ENCODE measurements at places on chromosomes 13 and 19. TPM values are rescaled to one million over a fixed set of nuclear protein-coding genes. Genes with fewer than 3 reads are reported as not detected.

Gene BSPH1
- not detected for total RNA-seq

GRCh38 chr13:50685491-50685890, 158.0 kb downstream of the DLEU7 start:
- DNase-seq = no peak

DNA sequence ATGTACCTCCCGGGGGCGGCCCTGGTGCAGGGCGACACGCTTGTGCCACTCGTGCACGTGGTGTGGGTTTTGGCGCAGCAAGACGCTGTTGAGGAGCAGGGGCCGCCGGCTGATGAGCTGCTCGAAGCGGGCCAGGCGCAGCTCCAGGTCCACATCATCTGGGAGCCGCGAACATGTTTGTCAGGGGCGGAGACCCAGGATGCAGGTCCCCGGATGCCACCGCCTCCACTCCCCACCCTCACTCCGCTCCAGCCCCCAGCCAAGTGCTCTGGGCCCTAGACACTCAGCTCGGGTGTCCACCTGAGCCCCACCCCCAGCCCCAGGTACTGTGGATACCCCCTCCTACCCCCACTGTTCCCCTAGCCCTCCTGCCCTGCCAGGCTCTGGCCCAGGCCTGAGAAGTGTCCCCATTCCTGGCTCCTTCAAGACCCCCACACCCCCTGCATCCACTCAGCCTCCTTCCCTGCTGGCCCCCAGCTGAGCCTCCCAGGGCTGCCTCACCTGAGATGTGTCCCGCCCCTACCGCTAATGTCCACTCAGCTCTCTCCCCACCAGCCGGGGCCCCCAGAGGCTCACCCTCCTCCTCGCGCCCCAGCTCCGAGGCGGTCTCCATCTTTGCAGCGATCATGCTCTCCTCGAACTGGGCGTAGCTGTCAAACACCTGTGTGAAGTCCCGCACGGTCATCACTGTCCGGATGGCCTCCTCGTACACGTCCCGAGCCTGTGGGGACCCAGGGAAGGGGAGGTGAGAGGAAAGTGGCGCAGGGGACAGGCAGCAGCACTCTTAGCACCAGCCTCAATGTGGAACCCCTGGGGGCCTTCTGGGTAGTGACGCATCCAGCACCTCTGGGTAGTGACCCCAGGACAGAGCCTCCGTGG, 5.4 kb downstream of the XAB2 start:
- no peak for DNase-seq

- DNase-seq = no peak
These were observed 247.4 kb downstream of the OXGR1 start for GRCh38 chr13:96746886-96747285.

Gene DDX49
- 58.5 TPM for total RNA-seq

Gene NLRP4
- total RNA-seq = not detected

DNA sequence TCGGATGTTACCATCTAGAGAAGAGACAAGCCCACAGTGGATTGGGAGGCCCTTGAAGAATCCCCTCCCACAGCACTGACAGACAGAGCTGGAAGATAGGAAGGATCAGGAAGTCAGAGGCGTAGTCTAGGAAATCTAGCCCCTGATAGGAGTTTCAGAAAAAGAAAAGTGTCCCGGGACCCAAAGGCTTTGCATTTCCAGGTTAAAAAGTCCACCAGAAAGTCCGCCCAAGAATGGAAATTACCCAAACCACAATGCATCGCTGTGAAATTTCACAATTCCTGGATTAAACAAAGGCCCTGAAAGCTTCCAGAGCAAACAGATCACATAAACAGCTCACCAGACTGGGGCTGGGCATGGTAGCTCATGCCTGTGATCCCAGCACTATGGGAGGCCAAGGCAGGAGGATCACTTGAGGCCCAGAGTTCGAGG, 146.9 kb downstream of the KDM4B start:
- no peak for DNase-seq

DNA sequence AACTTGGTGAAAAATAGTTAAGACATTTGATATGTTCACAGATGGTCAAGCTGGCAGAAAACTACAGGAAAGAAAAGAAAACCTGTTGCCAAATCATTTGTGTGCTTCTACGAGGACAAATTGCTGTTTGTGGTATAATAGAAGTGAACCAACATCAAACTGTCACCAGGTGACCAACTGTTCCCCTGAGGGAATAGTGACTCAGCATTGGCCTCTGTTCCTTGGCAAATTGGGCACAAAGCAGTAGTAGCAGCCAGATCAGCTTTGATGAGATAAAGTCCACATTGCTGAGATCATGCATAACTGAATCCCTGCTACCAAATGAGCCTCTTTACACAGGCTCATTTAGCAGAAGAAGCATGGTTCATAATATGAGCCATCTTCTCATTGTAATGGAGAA, 103.5 kb downstream of the POSTN start:
- no peak for DNase-seq

Gene CCL25
- 1.4 TPM for total RNA-seq

GRCh38 chr13:89269737-89270136, 1598.6 kb downstream of the SLITRK5 start:
- DNase-seq = no peak

- DNase-seq = no peak
These were observed 94.3 kb downstream of the SACS start for GRCh38 chr13:23339225-23339624.

Gene FREM2
- 42.8 TPM for total RNA-seq

- no peak for DNase-seq
These were observed 25.8 kb upstream of the CACTIN start for GRCh38 chr19:3652422-3652821.

DNA sequence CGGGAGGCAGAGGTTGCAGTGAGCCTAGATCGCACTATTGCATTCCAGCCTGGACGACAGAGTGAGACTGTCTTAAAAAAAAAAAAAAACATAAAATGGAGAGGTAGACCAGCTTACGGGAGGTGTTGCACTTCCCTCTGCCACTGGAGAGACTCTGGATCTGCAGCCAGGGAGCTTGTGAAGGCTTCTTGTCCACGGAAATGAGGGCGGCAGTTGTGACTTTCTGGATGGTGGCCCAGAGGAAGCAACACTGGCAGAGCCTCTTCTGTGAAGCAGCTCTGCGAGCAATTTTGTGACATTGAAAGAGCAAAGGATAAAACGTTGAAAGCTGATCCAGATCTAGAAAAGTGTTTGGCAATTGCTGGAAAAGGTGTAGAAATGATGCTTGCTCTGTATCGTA, 10.4 kb downstream of the SPINT2 start:
- no peak for DNase-seq

DNA sequence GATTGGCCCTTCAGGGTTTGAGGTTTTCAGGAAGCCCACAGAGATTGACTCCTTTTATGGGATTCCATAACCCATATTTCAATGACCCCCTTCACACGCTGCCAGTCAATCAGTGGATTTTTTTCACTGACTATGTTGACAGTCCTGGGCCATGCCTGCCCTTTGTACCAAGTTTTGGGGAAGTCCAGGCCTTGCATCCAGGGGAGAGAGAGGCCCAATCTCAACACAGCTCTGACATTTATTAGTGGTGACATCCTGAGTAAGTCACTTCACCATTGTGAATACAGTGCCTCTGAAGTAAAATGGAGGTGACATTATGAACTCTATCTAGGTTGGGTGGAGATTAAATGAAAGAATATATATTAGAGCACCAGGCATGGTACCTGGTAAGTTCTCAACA, 181.1 kb downstream of the NUFIP1 start:
- no peak for DNase-seq

Gene CYP4F2
- total RNA-seq = not detected

DNA sequence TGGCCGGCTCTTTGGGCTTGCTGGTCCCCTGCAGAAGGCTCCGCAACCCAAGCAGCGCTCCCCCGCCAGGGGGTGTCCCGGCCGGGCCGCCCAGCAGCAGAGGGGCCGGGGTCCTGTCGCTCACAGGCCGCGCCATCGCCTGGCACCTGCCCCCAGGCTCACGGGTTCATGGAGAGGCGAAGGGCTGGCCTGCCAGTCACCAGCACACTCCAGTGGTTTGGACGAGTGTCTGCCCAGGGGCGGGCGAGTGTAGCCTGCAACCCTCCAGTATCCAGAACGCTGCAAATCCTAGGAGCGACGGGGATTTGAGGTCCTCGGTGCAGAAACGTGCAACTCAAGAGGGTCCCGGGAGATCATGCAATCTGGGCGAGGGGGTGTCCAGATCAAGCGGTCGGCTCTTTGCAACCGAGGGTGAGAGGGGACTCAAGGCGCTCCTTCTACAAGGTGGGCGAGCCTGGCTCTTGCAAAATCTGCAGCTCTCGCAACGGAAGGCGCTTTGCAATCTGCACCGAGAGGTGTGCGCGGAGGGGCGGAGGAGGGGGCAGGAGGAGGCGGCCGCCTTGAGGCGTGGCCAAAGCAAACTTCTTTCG, at the start of gene DBP:
Gene DBP (minus strand): TSS at position 521 of the 590 bp plus-strand sequence. CDS start 385 bp downstream, at position 136.
- DNase-seq = no peak

DNA sequence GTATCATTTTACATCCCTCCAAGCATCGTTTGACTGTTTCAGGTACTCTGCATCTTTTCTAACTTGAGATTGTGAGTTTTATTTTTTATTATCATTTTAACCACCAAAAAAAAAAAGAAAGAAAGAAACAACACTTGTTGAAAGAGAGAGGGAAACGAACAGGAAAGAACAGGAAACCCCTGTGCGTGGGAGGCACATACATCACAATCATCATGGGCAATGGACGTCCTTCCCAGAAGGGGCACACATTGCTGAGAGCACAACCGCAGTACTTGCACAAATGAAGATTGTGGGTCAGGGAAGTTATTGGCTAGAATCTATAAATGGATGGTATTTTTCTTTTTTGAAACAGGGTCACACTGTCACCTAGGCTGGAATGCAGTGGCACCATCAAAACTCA, 1.7 kb downstream of the CLC start:
- DNase-seq = no peak

Gene NOTCH3
- 139 TPM for total RNA-seq

- no peak for DNase-seq
These were observed 12.3 kb downstream of the TPT1 start for GRCh38 chr13:45328661-45329111.

DNA sequence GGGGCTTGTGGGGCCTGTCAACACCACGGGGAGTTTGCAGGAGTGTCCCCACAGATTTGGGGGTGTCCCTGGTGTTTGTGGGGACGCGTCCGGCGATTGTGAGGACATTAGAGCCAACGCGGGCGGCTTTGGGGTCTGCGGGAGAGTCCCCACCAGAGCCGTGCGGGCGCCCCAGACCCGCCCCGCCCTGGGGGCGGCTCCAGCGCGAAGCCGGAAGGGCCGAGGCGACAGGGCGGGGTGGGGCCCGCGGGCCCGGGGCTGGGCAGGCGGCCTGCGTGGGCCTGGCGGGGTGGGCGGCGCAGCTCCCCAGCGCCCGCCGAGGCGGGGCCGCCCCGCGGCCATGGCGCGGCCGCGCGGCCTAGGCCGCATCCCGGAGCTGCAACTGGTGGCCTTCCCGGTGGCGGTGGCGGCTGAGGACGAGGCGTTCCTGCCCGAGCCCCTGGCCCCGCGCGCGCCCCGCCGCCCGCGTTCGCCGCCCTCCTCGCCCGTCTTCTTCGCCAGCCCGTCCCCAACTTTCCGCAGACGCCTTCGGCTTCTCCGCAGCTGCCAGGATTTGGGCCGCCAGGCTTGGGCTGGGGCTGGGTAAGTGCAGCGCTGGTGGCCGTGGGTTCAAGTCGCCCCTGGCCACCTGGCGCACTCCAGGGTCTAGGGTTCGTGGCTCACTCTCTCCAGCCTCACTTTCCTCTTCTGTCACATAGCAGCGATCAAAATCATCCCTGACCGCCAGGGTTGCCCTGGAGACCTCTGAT, 10.3 kb downstream of the PDE4A start:
- no peak for DNase-seq

GRCh38 chr13:37094840-37095239, 10.6 kb downstream of the CSNK1A1L start:
- no peak for DNase-seq

DNA sequence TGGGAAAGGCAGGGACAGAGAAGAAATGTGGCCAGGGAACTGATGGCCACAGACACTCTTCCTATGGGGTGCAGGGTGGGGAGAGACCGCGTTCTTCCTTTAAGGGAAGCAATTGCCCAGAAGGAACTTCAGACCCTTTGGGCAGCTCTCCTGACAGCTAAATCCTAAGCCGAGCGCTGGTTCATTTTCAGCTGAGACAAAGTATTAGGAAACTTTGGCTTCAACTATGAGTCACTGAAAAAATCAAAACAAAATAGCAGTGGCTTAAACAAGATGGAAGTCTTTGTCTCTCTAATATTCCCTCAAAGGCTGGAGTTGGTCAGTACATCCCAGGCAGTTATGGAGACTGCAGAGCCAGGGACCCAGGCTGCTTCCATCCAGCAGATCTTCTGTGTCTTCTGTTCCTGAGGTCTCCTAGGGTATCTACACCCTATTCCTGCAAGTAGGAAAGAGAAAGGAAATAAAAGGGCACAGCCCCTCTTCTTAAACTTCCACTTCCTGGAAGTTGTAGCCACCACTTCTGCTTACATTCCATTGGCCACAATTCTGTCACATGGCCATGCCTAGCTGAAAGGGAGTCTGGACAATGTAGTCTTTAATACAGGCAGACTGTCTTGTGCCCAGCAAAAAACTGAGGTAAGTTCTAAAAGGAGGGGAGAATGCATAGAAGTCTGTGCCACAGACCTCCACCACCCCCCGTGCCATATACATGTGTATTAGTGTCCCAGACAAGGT, 163.5 kb downstream of the KATNAL1 start:
- no peak for DNase-seq

- no peak for DNase-seq
These were observed 42.2 kb downstream of the TGDS start for GRCh38 chr13:94553766-94554165.

GRCh38 chr13:107466326-107467099, 748.8 kb downstream of the LIG4 start:
- no peak for DNase-seq

Gene NLRP9
- total RNA-seq = not detected

- DNase-seq = no peak
These were observed 4.6 kb downstream of the RGL3 start for GRCh38 chr19:11414544-11414943.

- peak; percentile 96 for DNase-seq
These were observed 6.4 kb downstream of the ANGPTL6 start for GRCh38 chr19:10095948-10096614.

Gene OR4F17
- not detected for total RNA-seq

GRCh38 chr13:32859707-32860292, 156.4 kb upstream of the KL start:
- DNase-seq = peak; percentile 18

- no peak for DNase-seq
These were observed 6.0 kb downstream of the SPRED3 start for GRCh38 chr19:38394488-38394887.

DNA sequence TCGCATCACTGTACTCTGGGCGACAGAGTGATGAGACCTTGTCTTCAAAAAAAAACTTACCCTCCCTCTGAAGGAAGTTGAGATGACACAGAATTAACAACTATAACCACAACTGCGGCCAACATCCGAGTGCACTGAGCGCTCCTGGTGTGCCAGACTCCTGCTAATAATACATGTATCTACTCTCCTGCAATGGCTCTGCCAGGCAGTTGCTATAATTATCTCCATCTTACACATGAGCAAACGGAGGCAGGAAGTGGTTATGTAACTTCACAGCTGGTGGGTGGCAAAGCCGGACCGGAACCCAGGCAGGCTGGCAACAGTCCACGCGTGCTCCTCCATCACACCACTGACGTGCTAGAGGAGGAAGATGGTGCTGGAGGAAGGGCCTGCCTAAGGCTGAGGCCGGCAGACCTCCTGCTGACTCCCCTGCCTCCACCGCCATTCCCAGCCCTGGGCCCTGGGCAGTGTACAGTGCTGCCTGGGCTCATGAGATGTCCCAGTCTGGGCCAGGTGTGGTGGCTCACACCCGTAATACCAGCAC, 12.6 kb downstream of the XRCC1 start:
- no peak for DNase-seq

Measured in type B pancreatic cell (in vitro differentiated cells).